GM23338 (cell line): ENCODE measurements at places on chromosomes 7 and 10. TPM values are rescaled to one million over a fixed set of nuclear protein-coding genes. Genes with fewer than 3 reads are reported as not detected.

Gene SLC16A12
- total RNA-seq: 1.3 and 2.0 TPM in 2 replicates

Gene KAZALD1
- total RNA-seq: 1.2 and 1.3 TPM in 2 replicates

Gene MAP3K8
- total RNA-seq: 3.5 and 6.1 TPM in 2 replicates

Gene NKX1-2
- 37.0 and 39.4 TPM in 2 replicates for total RNA-seq

Gene SPDYE3
- total RNA-seq: not detected in 2 replicates

Gene TSPAN13
- total RNA-seq: 27.6 and 28.8 TPM in 2 replicates

Gene RNF148
- 0.23 and 2.2 TPM in 2 replicates for total RNA-seq

Gene CYP2C19
- 0.21 and 0.35 TPM in 2 replicates for total RNA-seq

Gene TRPV5
- total RNA-seq: not detected in 2 replicates

DNA sequence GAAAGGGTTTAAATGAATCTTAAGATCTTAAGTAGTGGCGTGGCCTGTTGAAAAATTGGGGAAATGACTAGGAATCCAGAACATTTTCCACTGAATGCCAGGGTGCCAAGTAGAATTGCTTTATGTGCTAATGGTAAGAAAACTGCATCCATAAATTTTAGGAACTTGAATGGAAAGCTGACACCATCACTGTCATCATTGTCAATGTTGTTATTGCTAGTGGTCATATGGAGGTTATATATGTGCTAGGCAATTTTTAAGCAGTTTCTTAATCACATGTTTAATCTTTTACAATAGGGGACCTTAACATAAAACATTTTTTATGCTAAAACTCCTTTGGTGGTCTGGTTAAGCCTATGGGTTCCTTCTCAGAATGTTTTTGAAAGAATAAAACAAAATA lies 13.1 kb downstream of the MARCHF5 start:
- H3K27ac ChIP-seq: no peak overlapping the region
- no peak for DNase-seq
- peaks cover 45% of the 10 kb centered on the region for H3K4me1 ChIP-seq
- no peaks in the 10 kb centered on the region; the same call in 1 of the 2 replicates for H3K36me3 ChIP-seq

- H3K36me3 ChIP-seq: no peaks in the 10 kb centered on the region
- H3K27ac ChIP-seq: no peak overlapping the region
- peak; percentile 11 for DNase-seq
- H3K4me3 ChIP-seq: no peak overlapping the region
- no peaks in the 10 kb centered on the region for H3K4me1 ChIP-seq
- no peaks in the 10 kb centered on the region for H3K27me3 ChIP-seq
Measured at GRCh38 chr7:127287133-127287532, 34.4 kb upstream of the GRM8 start.

DNA sequence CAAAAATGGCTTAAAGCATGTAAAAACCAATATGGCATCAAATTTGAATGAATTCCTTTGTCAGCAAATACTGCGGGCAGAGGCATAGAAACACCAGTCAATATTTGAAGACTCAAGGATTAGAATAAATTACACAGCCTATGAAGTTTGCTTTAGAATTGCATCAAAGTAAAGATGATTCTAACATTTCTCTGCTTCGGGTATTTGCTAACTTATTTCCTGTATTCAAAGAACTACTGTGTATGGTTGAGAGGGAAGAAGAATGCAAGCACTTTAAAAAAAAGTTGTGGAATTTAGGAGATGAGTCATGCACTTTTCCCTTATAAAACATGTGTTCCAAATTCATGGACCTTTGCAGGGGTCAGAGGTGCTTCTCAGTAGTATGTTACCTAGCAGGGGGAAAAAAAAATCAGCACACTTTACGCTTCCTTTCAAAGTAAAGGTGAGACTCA lies 90.1 kb downstream of the PIP4K2A start:
- H3K4me3 ChIP-seq: no peak overlapping the region
- peak overlapping the region; percentile 46 for H3K27ac ChIP-seq
- H3K4me1 ChIP-seq: peaks cover 51% of the 10 kb centered on the region
- DNase-seq: peak; percentile 55
- no peaks in the 10 kb centered on the region for H3K27me3 ChIP-seq

- peaks cover 9% of the 10 kb centered on the region for H3K4me1 ChIP-seq
- peaks cover 4% of the 10 kb centered on the region; the same call in 1 of the 2 replicates for H3K27me3 ChIP-seq
- no peak for DNase-seq
Measured at GRCh38 chr7:94397722-94398121, 3.0 kb downstream of the COL1A2 start.

- H3K4me3 ChIP-seq: no peak overlapping the region
- no peaks in the 10 kb centered on the region for H3K36me3 ChIP-seq
- no peak overlapping the region for H3K27ac ChIP-seq
- no peaks in the 10 kb centered on the region for H3K27me3 ChIP-seq
- DNase-seq: no peak
- H3K4me1 ChIP-seq: 0 out of 2 replicates have a peak, but pooled peaks cover 5% of the 10 kb centered on the region
Measured at GRCh38 chr7:117098457-117098856, 145.2 kb downstream of the ST7 start.

DNA sequence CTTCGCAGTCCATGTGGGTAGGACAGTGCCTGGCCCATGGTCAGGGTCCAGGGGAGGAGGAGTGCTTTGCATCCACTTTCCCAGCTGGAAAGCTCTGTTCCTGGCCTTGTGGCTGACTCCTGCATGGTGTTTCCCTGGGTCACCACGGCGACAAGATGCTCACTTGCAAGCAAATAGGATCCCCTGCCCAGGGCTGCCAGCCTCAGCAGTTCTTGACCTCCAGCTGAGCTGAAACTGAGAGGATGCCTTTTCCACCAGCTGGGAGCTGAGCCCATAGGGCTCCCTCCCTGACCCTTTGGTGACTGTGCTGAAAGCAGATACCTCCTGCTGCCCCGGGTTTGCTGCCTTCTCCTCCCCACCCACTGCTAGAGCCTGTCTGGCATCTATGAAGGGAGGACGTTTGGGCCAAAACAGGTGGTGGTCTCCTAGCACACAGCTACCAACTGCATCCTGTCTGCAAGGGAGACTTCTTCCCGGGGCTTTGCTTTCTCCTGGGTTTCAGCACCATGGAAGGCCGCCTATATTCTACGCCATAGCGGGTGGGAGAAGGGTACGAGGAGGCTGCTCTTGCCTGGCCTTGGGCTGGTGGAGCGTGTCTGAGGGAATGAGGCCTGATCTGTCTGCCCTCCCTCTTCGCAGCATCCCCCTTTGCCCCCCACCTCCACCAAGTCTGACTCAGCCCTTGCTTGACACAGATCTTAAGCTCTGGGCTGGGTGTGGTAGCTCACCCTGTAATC lies 34.4 kb downstream of the UBTD1 start:
- no peak overlapping the region for H3K27ac ChIP-seq
- no peak overlapping the region for H3K4me3 ChIP-seq
- H3K36me3 ChIP-seq: no peaks in the 10 kb centered on the region
- peak; percentile 60 for DNase-seq

GRCh38 chr10:111934931-111935330 lies 248.6 kb downstream of the GPAM start:
- no peaks in the 10 kb centered on the region for H3K27me3 ChIP-seq
- H3K4me3 ChIP-seq: no peak overlapping the region
- H3K36me3 ChIP-seq: no peaks in the 10 kb centered on the region
- no peak for DNase-seq

DNA sequence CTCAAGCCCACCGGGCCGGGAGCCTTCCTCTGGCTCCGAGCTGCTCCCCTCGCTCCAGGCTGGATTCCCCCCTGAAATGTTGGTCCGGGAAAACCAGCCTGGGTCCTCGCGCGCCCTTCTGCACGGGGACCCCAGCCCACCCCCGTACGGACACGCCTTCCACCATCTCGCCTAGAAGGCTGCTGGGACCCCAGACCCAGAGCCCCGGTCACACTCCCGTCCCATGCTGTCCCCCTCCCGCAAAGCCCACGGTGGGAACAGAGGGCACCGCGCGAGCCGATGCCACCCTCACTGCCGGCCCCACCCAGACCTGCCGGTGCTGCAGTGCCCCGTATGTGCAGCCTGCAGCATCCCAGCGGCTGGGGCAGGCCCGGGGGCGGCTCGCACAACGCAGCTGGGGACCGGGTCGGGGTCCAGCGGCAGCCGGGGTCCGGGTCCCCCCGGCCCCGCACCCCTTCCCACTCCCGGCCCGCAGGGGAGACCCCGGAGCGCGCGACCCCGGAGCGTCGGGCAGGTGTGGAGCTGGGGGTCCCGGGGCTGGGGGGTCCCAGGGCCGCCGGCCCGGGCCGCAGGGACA lies 871 bp downstream of the SPOCK2 start:
- peak overlapping the region; percentile 73 for H3K4me3 ChIP-seq
- H3K27ac ChIP-seq: no peak overlapping the region
- H3K36me3 ChIP-seq: no peaks in the 10 kb centered on the region
- H3K27me3 ChIP-seq: peaks cover 61% of the 10 kb centered on the region
- H3K4me1 ChIP-seq: peaks cover 21% of the 10 kb centered on the region
- peak; percentile 47 for DNase-seq

DNA sequence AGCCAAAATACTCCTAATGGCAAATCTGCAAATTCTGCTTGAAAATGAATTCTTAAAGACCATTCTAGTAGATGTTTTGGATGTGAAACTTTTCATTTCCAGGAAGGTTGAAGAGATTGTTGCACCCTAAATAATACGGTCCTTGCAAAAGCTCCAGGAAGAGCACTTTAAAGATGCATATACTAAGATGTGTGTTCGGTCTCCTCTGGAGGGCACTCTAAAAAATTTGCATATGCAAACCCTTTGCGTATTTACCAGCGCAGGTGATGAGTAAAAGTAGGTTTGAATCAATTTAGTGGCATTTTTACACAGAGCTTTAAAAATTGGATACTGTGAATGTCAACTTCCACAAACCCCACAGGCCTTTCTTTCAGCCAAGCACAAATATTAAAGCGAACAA lies 378.1 kb upstream of the SORCS1 start:
- no peak overlapping the region for H3K4me3 ChIP-seq
- peaks cover 16% of the 10 kb centered on the region for H3K4me1 ChIP-seq
- no peaks in the 10 kb centered on the region for H3K27me3 ChIP-seq
- H3K36me3 ChIP-seq: no peaks in the 10 kb centered on the region
- H3K27ac ChIP-seq: no peak overlapping the region
- DNase-seq: peak; percentile 22

- no peaks in the 10 kb centered on the region for H3K27me3 ChIP-seq
- H3K4me3 ChIP-seq: no peak overlapping the region
- H3K36me3 ChIP-seq: peaks cover 3% of the 10 kb centered on the region; the same call in 1 of the 2 replicates
- H3K27ac ChIP-seq: no peak overlapping the region
- H3K4me1 ChIP-seq: no peaks in the 10 kb centered on the region
- DNase-seq: no peak
Measured at GRCh38 chr10:122939856-122940543, 14.0 kb downstream of the C10orf88 start.

DNA sequence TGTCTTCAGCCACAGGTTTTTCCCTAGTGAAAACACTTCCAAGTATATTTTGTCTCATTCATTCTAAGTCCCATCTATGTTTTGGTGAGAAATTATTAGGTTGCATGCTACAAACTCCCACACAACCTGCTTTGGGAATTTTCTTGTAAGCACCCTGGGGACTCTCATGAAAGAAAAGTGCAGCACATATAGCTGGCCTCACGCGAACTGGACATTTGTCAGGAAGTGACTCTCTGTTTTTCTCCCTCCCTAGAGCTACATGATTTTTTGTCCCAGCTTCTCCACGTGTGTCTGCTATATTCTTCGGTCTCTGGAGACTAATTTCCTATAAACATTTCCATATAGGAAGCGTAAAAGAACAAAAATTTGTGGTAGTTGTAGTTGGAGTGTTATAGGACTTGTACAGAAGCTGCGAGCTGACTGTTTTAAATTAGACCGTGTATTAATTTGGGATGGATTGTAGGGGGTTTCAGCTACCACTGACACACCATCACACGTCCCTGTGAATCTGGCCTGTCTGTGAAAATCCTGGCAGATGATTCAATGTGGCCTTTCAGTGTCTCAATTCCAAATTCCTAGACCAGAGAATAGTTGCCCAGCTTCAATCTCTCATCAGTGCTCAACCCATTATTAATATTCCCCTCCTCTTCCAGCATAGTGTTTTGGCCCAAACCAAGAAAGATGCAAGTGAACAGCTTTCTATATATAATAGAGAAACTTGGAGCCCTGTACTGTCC lies 40.2 kb downstream of the ARL4A start:
- no peak overlapping the region for H3K27ac ChIP-seq
- no peak overlapping the region for H3K4me3 ChIP-seq
- H3K27me3 ChIP-seq: no peaks in the 10 kb centered on the region

GRCh38 chr7:143434660-143435059 lies 8.6 kb upstream of the TAS2R60 start:
- no peak overlapping the region for H3K4me3 ChIP-seq
- no peak for DNase-seq
- H3K36me3 ChIP-seq: no peaks in the 10 kb centered on the region
- no peaks in the 10 kb centered on the region for H3K27me3 ChIP-seq
- H3K27ac ChIP-seq: no peak overlapping the region

GRCh38 chr10:55943403-55943802 lies 417.7 kb downstream of the ZWINT start:
- H3K4me1 ChIP-seq: peaks cover 8% of the 10 kb centered on the region; the same call in 1 of the 2 replicates
- no peaks in the 10 kb centered on the region for H3K27me3 ChIP-seq
- no peak overlapping the region for H3K27ac ChIP-seq

- no peak overlapping the region for H3K27ac ChIP-seq
- H3K4me3 ChIP-seq: no peak overlapping the region
- peak; percentile 41 for DNase-seq
Measured at GRCh38 chr10:80459047-80459865, 5.1 kb downstream of the TSPAN14 start.

- no peak overlapping the region for H3K27ac ChIP-seq
- no peak for DNase-seq
- no peaks in the 10 kb centered on the region for H3K36me3 ChIP-seq
- H3K4me3 ChIP-seq: no peak overlapping the region
Measured at GRCh38 chr10:17915181-17915580, 36.5 kb upstream of the SLC39A12 start.

DNA sequence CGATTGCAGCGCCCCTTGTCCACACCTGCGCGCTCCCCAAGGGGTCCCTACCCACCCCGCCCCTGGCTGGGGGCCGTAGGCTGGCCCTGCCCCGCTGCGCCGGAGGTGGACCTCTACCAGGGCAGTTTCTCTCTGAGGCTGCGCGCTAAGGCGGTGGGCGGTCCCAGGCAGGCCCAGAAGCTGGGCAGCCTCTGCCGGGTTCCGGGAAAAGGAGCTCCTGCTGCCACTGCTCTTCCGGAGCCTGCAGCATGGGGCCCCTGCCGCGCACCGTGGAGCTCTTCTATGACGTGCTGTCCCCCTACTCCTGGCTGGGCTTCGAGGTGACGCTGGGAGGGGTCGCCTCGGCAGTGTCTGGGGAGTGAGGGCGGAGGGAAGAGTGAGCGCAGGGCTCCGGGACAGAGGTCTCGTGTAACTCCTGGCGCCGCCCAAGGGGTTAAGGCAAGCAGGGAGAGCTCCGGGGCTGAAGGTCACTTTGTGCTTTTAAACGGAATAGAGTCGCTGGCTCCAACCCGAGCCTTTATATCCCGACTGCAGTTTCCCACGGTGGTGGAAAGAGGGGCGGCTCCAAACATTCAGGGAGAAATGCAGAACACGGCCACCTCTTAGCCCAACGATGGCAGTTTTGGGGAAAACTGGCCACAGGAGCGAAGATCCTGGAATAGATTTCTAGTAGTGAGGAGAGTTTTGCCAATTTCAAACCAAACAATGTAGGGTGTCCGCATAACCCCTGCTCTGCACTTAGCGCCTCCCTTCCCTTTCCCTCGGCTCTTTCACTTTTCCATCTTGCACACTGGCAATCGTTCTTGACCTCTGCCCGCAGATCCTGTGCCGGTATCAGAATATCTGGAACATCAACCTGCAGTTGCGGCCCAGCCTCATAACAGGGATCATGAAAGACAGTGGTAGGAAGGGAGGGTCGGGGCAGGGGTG lies at the start of gene GSTK1:
Gene GSTK1 (plus strand): TSS at position 176 of the 930 bp plus-strand sequence. CDS start 73 bp downstream, at position 249.
- no peak within 1 kb of the TSS for H3K27ac ChIP-seq
- H3K4me1 ChIP-seq: peaks cover 4% of the 10 kb centered on the region; the same call in 1 of the 2 replicates
- DNase-seq: peak; percentile 87
- H3K4me3 ChIP-seq: peak within 1 kb of the TSS; percentile 89
